ENCODE measurements at places on chromosomes 16 and 17.

DNA sequence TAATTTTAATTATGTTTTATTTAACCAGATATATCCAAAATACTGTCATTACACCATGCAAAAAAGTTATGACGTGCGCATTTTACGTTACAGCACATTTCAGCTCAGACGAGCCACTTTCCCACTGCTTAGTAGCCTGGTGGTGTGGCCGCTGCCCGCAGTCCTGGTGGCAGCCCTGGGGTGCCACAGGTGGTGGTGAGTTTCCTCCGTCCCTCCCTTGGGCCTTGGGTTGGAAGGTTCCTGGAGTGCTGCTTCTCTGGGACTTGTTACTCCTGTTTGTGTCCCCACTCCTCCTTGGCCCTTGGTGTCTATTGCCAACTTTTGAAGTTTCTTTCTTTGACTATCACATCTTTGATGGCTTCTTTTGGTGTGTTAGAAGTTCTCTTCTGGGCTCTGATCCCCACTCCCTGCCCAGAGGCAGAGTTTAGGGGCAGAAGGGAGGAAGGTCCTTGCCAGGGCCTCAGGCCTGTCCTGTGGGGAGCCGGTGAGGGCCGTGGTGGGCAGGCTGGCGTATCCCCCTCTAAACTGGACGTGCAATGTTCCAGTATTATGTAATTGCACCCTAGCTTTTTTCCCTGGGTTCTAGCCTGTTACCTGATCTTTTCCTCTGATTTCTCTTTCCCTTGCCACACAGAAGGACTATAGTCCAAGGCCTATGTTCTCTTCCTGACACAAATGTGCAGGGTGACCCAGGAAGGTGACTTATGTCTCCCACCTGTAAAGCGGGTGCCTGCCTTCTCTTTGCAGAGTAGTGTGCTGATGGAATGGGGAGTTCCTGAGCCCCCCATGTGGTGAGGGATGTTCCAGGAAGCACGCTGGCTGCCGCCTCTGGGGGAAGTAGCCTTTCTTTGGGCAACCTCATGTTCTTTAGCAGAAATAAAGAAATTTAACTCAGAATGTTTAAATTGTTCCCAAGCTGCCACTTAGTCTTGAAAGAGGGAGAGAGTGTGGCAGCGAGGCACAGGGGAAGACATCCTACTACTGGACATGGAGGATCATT lies 8.4 kb downstream of the MPRIP start:
- DNase-seq: no peak

DNA sequence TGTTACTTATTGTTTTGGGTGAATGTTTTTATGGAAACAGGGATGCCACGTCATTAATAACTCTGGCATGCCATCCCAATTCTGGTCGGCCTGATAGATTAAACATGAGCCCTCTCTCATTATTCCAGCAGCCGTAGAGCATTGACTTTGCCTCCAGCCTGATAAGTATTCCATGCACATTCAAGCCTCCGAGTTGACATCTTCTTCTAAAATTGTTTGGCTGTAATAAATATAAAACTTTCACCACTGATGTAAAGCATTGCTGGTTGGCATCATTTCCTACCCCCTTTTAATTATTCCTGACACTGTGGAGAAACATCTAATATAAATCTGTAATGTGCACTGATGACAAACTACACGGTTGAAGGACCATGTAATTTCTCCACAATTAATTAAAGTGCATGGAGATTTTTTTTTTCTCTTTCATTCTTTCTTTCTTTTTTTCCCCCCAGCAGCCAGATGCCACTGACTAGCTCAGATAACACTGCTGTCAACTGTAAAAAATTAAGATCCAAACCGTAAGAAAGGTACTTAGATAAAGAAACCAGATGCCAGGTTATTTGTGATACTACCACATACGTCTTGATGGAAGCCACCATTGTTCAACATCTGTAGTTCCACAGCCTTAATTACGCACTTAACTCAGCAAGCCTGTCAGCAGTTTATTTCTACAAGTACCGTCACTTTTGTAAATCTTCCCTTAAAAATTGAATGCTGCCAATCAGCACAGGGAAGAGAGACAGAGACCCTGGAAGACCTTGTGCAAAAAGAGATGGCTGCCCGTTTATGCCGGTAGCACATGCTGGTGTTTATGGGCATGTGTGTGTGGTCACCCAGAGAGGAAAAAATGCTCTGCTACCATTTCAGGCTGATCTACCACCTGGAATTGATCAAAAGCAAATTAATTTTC lies 237.7 kb downstream of the IRX3 start:
- DNase-seq: no peak

DNA sequence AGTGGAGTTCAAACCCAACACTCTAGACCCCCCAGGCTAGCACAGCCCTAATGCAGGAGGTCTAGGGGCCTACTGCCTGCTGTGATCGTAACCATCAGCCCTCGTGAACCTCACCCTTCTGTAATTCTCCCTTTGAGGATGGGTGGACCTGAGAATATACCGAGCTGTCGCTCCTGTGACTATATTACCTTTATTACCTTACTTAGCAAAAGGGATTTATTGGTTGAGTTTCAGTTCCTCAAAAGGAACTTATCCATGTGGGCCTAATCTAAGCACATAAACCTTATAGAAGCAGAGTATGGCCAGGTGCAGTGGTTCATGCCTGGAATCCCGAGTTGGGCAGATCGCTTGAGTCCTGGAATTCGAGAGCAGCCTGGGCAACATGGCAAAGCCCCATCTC lies 19.2 kb upstream of the EMP2 start:
- DNase-seq: no peak

GRCh38 chr16:77190190-77190477 lies 856 bp upstream of the MON1B start:
- DNase-seq: no peak

DNA sequence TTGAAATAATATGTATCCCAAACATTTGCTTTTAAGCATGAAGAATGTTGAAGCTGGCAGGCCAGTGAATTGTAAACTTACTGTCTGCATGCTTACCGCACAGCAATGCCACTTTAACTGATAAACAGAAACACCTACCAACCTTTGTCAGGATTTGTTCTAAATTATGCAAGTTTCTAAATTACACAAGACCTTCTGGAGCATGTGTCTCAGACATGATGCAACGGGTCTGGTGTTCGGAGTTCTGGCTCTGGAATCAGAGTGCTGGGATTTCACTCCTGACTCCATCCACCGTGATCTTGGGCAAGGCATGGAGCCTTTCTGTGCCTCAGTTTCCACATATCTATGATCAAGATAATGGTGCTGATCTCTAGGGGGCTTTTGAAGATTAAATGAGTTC lies 111.2 kb downstream of the CCT6B start:
- no peak for DNase-seq

DNA sequence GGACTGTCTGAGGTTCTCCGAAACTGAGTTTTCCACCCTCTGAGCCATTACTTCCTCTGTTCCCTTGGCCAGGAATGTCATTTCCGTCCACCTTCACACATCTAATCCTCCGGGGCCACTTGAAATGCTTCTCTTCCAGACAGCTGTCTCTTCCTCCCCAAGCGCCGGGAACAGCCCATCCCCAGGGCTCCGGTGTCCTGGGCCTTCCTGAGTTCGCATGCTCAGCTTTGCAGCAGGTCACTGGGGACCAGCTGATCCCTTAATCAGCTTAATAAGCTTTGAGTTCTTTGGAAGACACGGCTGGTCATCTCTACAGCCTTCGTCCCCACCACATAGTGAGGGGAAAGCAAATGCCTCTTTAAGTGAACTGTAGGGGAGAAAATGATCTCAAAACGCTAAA lies 123.4 kb downstream of the DYNLRB2 start:
- no peak for DNase-seq

- DNase-seq: no peak
These were observed 76.4 kb downstream of the ANKRD11 start for GRCh38 chr16:89413811-89414585.

DNA sequence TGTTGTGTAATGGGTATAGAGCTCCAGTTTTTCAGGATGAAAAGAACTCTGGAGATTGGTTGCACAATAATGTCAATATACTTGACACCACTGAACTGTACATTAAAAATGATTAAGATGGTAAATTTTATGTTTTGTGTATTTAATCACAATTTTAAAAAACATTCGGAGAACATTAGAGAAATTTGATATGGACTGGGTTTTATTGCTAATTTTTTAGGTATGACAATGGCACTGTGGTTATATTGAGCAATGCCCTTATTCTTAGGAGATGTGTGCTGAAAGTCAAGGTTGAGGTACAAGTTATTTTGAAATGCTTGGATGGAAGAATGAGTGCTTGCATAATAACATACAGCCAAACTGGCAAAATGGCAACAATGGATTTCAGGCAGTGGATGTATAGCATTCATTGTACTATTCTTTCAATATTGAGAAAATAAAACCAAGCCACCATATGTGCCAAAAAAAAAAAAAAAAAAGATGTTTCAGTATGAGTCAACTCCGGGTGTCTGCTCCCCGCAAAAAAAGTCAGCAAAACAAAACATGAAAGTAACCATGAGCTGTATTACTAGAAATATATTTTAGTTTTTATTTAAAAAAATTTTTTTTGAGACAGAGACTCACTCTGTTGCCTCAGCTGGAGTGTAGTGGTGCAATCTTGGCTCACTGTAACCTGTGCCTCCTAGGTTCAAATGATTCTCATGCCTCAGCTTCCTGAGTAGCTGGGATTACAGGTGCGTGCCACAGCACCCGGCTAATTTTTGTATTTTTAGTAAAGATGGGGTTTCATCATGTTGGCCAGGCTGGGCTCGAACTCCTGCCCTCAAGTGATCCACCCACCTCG lies 19.8 kb downstream of the HOXB1 start:
- no peak for DNase-seq
